ENCODE measurements at places on chromosomes 3 and 15.

DNA sequence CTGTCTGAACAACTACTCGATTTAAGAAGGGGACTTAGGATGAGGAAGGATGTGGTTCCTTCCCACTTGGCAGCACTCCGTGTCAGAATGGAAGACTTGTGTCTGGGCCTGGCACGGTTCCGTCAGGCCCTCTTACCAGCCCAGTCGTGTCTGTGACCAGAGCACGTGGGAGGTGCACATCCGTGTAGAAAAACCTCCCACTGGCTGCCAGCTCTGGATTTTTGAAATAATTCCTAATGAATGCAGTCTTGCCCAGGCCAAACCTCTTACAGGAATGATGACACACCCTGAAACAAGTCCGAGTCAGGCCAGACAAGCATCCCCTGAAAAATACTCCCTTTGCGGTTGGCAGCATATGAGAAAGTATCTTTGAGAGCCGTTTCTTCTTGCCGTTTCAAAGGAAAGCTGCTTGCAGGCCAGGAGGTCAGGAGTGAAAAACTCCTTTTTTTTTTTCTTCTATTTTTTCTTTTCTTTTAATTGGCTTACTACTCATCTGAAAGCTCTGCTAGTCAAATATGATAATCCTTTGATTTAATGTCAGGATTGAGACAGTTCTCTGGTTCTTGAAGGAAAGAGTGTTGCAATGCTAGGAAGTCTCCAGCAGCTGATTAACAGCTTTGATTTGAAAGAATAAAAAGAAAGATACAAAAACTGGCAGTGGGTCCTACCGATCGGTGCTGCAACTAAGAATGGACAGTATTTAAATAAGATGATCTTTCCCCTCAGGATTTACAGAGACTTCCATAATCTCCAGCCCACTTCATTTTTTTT lies 19.8 kb downstream of the IL1RAP start:
- no peak for DNase-seq

- DNase-seq: no peak
These were observed 1357.1 kb upstream of the CADM2 start for GRCh38 chr3:83601704-83602103.

DNA sequence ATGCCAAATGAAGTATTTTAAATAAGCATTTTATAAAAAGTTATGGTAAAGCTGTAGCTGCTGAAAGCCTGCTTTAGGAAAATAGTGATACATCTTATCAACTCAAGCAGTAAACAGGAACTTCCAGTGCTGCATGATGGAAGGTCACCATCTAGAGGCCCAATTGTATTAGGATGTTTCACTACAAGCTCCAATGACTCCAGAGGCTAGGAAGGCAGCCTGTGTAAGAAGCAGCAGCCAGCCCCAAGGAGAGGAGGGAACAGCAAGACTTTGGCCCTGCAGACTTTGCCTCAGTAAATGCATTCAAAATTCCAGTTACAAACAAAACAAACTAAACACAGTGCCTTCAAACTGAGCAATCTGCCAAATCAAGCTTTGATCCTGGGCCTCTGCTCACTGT lies 32.1 kb downstream of the ILDR1 start:
- DNase-seq: no peak

DNA sequence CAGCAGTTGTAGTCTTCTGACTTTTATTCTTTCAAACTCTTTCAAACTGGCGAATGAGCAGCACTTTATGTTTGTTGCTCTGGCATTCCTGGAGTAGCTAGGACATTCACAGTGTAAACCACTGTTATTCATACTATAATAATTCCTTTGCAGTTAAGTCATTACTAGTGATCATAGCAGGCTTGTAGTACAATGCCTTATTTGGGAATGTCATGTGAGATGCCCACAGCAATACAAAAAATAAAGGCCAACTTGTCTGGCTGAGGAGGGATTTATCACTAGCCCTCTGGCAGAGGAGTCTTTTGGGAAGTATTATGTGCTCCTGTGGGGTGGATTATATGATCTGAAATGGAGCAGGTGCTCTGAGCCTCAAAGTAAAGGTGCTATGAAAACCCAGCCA lies 197.2 kb downstream of the VGLL3 start:
- no peak for DNase-seq

DNA sequence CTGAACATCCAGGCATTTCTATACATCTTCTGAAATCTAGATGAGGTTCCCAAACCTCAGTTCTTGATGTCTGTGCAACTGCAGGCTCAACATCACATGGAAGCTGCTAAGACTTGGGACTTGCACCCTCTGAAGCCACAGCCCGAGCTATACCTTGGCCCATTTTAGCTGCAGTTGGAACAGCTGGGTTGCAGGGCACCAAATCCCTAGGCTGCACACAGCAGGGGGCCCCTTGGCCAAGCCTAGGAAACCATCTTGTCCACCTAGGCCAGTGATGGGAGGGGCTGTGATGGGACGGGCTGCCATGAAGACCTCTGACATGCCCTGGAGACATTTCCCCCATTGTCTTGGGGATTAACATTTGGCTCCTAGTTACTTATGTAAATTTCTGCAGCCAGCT lies 415.8 kb upstream of the SUCLG2 start:
- no peak for DNase-seq

DNA sequence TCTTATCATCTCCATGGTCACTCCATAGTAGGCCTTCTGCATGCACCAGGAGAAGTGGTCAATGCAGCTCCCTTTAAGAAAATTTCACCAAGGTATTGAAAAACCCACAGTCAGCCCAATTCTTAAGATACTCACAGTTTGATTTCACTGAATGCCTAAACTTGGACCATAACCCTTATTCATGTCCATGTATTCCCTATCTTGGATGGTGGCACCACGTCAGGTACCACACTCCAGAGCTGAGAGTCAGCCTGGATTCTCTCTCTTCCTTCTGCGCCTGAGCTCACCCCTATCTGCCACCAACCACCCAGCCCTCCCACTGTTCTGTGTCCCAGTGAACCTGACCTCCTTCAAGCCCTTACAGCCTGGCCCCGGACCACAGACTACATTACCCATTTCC lies 183.2 kb upstream of the NR2F2 start:
- DNase-seq: no peak

GRCh38 chr3:135023996-135024658 lies 229.1 kb downstream of the EPHB1 start:
- DNase-seq: no peak

GRCh38 chr3:55750525-55750924 lies 263.4 kb upstream of the WNT5A start:
- no peak for DNase-seq

DNA sequence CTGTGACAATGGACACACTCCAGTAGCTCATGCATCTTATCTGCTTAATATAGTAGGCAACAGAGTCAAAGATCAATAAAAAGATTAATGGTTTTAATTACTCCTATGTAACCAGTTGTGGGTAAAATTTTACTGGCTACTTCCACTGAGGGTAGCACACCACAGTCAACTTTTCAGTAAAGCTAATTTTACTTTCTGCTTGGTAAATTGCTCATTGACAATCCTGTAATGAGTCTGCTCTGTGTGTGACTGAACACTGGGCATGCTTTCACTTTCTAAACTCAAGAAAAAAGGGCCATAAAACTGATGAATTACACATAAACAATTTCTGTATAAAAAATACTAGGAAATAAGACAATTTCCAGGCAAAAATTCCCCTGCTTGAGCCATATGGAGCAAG lies 838.3 kb downstream of the VGLL3 start:
- no peak for DNase-seq

DNA sequence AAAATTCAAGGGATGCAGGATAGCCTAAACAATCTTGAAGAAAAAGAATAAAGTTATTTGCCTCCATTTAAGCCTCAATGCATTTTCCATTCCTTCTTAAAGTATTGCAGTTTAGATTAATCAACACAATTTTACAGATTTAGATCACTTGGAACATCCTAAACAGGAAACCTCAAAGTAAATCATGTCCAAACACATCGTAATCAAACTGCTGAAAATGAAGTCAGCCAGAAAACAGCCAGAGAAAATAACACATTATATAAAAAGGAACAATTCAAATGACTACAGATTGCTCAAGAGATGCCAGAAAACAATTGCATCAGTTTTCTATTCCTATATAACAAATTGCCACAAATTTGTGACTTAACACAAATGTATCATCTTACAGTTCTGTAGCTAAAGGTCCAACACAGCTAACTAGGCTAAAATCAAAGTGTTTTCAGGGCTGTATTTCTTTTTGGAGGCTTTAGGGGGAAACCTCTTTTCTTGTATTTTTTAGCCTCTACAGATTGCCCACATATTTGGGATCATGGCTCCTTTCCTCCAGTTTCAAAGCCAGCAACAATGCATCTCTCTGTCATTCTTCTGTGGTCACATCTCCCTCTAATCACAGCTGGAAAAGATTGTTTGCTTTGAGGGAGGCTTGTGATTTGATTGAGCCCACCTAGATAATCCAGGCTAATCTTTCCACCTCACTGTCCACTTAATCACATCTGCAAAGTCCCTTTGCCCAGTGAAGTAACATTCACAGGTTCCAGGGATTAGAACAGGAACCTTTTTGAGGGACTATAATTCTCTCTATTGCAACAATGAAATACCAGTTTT lies 543.3 kb upstream of the UBE2E2 start:
- no peak for DNase-seq

DNA sequence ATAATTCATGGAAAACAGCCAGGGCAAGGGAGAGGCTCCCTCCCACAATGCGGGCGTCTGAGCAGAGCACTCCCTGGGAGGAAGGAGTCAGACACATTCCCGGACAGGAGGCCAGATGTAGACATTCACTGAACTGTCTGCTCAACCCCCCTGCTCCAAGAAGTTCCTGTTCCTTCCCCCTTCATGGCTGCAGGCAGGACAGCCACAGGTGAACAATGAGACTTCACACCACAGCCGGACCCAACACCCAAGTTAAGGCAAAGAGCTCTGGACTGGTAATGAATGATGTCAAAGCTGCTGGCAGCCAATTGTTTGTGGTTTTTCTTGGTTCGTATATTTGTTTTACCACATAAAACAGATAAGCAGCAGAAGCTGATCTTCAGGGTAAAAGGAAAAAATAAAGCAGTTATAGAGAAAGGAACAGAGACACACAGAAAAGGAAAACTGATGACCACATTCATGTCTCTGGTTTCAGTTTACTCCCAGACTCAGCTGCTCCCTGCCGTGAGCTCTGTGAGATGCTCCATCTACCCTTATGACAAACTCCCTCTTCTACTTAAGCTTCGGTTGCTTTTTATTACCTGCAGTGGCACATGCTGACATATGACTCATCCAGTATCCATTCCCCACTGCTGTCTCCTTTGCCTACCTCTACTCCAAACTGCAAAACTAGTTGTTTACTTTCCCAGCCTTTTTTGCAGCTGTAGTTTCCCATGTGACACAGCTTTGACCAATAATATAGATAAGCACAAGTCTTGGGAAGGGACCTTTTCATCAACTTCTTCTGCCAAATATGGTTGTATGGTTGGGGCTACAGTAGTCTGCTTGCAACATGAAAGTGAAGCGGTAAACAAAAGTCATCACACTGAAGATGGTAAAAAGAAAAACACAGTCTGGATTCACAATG lies 33.1 kb downstream of the DZIP1L start:
- DNase-seq: no peak

DNA sequence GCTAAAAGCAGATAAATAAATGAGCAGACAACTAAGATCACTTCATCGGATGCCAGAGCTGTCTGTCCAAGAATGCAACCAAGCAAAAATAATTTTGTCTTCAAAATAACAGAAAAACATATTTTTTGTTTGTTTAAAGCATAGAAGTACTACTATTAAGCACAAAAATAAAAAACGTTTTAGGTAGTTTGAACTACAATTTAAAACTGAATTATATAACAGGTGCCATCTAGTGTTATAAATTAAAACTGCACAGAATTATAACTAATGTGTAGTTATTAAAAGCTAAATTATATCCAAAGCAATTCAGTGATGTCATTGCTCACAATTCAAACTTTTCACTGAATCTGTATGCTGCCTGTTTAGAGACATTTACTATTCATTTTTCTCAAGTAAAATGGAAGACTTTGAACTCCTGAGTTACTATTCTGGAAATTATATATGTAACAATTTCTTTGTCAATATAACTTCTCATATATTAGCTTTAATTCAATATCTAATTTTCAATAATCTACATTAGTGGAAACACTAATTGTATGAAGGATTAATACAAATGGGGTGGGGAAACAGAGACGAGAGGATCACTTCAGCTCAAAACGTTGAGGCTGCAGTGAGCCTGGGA lies 29.5 kb downstream of the LINS1 start:
- no peak for DNase-seq

GRCh38 chr15:43775411-43775965 lies 1.3 kb downstream of the ELL3 start:
- DNase-seq: no peak

- no peak for DNase-seq
These were observed 31.5 kb upstream of the MINDY4B start for GRCh38 chr3:150936693-150937092.

DNA sequence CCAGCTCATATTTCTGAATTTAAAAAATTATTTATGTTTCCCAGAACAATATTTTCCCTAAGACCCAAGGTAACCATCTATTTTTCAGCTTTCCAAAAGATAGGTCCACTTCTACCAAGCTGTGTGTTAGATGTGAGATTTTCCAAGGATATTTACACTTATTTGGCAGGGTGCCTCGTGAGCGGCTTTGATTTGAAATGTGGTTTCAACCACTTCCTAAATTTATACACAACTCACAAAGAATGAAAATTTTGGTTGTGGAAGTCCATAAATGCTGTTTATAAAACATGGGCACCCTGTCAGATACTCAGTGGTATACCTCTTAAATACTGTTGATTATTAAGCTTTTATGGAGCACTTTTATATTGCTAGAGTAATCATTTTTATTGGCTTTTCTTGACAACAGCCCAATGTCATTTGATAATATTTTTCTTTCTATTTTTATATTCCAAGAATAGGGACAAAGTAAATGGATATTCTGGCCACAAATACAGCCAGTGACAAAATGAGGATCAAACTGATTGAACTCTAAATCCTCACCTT lies 57.6 kb downstream of the GAP43 start:
- no peak for DNase-seq

DNA sequence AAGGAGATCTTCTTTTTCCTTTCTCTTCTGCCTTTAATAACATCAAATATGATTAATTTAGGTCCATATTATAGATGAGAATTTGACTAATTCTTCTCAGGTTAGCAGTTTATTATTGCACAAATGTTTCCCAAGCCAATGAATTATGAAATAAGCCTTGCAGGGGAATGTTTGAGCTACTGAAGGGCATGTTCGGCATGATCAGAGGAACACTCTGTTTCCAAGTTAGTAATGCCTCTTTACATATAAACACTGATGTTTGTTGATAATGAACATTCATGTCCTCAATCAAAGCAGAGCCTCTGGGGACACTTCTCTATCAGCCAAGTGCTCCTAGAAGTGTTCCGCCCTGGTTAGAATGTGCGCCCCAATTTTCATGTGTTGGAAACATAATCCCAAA lies 10.0 kb upstream of the CYP1A1 start:
- DNase-seq: no peak

Measured in CD4-positive, alpha-beta T cell treated with Interleukin-6 for 4 hours (primary cell).